Kasumi-1 (cell line): ENCODE measurements at places on chromosomes 12 and 14.

DNA sequence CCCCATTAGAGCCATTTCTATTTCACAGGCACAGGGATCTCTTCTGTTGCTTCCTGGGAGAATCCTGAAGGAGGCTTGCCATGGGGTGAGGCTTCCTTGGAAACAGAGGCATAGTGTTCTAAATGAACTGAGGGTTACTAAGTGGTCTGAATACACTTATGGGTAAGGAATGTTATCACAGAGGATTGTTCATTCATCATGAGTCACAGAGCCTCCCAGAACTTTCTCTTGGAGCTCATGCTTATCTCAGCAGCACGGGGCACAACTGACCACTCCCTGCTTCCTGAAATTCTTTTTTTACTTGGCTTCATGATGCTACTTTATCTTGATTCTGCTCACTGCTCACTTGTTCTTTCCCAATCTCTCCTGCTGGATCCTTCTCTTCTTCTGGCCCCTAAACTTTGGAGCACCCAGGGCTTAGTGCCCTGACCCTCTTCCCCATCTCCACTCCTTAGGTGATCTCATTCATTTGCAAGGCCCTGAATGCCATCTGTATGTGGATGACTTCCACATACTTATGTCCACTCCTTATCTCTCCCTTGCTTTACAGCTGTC, 57.9 kb downstream of the ANO6 start:
- no peak for DNase-seq

GRCh38 chr12:105275997-105276733, 40.2 kb upstream of the APPL2 start:
- DNase-seq = no peak

GRCh38 chr12:113974006-113974405, 7.9 kb upstream of the RBM19 start:
- no peak for DNase-seq

GRCh38 chr12:43832463-43833168, 3.3 kb upstream of the TMEM117 start:
- DNase-seq = peak; percentile 14

DNA sequence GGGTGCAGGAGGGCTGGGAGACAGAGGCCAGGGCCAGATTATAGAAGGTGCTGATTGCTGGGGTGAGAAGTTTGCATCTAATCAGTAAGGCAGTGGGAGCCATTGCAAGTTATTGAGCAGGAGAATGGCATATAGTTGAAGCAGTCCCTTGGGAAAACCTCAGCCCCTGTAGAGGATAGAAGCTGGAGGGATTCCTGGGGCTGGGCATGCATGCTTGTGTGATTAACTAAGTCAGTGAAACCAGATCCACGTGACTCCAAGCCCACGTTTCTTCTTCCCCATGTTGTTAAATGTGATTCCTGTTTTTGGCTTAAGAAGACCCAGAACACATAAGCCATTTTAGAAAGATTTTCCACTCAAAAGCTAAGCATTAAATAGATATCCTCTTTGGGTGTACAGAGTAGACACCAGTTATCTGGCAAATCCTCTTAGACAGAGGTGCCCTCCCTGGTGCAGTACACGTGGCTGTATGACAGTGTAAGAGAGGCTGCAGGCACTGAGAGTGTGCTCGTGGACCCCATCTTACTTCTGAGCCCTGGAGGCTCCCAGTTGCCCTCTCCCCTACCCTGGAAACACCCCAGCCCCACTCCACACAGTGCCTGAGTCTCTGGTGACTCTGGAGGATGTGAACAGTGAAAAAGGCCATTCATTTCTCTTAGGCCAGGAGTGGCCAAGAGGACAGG, 3.2 kb downstream of the C14orf132 start:
- no peak for DNase-seq

- no peak for DNase-seq
Observed at GRCh38 chr14:49538852-49539251, 47.3 kb downstream of the RPS29 start.

DNA sequence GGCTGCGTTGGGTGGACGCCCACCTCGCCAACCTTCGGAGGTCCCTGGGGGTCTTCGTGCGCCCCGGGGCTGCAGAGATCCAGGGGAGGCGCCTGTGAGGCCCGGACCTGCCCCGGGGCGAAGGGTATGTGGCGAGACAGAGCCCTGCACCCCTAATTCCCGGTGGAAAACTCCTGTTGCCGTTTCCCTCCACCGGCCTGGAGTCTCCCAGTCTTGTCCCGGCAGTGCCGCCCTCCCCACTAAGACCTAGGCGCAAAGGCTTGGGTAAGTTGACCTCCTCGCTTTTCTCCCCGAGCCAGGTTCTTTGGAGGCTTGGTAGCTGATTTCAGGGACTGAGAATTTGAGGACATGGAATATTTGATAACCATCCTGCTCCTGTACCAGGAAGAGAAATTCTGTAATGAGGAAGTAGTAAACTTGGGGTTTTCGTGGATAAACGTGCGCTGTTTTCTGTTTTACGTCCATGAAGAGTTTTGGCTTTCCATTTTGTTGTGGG, 530 bp downstream of the APAF1 start:
- peak; percentile 73 for DNase-seq

GRCh38 chr14:103019826-103020225, 37.5 kb downstream of the CDC42BPB start:
- no peak for DNase-seq

DNA sequence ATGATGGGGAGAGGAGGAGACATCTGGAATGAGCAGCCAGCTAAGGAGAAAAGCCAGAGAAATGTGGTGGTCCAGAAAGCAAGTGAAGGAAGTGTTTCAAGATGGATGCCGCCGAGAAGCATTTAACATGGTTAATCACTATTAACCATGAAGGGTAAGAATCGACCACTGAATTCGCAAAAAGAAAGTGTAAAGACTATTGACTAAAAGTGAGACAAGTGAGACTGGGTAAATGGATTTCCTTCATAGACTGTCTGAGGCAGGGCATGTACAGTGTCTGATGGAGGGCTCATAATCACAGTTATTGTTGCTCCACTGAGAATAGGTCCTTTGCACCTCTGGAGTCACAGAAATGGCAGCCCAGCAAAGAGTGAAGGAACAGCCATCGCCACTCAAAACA, 25.3 kb upstream of the CLMN start:
- DNase-seq = no peak

DNA sequence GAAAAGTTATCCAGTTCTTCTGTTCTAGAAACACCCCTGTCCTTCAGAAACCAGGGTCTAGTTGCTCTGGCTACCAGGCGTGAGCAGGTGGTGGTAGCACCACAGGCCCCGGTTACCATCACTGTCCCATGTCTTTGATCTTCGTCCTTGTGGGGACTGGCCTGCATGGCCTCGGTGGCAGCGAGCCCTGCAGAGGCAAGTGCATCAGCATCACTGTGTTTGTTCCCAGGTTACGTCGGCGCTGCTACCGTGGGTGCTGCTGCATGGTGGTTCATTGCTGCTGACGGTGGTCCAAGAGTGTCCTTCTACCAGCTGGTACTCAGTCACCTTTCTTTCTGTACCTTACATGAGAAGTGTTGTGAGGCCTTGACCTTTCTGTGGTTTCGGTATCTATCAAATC, 58.9 kb downstream of the ANAPC7 start:
- no peak for DNase-seq

DNA sequence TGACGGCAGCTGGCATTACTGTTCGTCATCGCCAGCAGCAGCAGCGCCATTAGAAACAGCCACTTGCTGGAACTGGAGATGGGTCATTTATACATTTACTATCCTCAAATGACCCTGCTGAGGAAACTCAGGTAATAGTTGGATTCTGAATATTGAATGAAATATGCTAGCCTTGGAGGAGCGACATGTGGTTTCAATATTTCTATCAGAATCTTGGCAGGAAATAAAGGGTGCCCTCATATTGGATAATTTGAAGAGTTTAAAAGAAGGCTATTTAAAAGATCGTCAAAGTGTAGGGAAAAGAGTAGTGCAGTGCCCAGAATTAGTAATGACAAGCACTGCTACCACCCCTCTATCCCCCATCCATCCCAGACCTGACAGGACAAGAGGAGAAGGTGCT, 109.6 kb upstream of the CPM start:
- DNase-seq = no peak

DNA sequence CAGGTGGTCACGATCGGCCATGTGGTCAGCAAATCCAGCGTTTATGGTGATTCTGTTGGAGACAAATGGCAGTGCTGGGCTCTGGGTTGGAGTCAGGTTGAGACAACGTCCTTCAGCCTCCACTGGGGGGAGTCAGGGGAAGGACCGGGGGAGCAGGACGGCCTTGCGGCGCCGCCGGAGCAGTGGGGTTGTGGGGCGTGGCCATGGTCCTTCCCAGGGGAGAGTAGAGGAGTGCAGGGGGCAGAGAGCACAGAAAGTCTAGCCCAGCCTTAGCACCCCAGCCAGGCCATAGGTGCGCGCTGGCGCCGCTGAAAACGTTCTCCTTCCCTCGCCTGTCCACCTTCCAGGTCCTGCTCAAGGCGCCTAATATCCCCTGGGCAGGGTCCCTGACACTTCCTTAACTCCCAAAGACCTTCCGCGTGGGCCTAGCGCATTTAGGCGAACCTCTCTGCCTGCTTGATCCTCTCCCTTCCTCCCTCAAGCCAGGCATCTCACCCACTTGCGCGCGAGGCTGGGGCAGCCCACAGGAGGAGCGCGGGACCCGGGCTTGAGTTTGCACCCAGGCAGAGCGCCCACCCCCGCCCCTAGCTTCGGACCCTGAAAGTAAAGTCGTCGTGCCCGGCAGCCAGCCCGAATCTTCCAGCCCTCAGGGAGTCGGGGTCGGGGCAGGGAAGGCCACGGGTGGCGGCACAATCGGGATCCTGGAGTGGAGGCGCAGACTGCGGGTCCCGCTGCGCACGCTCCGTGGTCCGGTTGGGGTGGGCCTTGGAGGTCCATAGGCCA, 3.1 kb upstream of the KIF26A start:
- DNase-seq = no peak

- no peak for DNase-seq
Observed at GRCh38 chr14:71362282-71362681, 455.0 kb downstream of the PCNX1 start.

- DNase-seq = no peak
Observed at GRCh38 chr12:65472079-65472478, 193.6 kb downstream of the MSRB3 start.

DNA sequence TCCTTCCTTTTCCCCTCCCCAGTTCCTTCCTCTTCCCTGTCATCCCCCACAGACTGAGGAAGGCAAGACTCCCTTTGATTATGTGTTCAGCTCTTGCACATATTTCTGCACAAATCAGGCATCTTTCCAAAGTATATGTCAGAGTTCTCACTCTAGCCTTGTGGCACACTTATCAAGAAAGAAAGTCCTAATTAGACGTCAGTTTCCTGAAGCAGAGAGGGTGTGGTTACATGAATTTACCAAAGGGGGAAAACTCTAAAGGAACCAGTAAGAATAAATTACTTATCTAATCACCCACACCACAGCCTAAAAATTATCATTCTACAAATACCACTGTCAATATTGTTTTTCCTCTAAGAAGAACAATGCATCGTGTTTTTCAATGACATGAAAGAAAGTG, 120.7 kb upstream of the GRIP1 start:
- no peak for DNase-seq

DNA sequence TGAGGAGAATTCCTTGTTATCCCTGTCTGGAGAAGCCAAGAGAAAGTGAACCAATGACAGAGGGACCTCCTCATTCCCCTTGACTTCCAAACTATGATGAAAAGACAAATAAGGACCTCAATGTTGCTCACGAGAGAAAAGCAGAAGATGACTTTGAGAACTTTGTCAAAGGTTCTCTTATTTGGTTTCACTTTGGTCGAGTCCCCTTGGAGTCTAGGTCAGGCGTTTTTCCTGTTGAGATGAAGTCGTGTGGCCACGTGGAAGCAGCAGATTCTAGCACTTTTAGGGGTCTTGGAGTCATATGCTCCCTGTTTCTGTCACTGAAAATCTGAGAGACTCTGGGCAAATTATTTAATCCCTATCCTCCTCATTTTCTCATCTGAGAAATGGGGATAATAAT, 33.8 kb upstream of the COL2A1 start:
- no peak for DNase-seq
